HFFc6 (cell line): ENCODE measurements at places on chromosomes 3 and 15. TPM values are rescaled to one million over a fixed set of nuclear protein-coding genes. Genes with fewer than 3 reads are reported as not detected.

Gene NR2E3
- not detected in 3 replicates for total RNA-seq

Gene GOLGA6A
- total RNA-seq, result not detected in 3 replicates

DNA sequence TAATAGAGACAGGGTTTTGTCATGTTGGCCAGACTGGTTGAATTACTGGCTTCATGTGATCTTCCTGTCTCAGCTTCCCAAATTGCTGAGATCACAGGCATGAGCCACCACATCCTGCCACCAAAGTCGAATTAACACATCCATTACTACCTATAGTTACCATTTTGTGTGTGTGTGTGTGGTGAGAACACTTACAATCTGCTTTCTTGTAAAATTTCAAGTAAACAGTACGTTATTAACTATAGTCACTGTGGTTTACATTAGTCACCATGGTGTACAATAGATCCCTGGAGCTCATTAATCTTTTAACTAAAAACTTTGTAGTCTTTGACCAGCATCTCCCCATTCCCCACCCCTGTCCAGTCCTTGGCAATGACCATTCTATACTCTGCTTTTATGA lies 270.0 kb downstream of the NAALADL2 start:
- peak; percentile 13 for DNase-seq

DNA sequence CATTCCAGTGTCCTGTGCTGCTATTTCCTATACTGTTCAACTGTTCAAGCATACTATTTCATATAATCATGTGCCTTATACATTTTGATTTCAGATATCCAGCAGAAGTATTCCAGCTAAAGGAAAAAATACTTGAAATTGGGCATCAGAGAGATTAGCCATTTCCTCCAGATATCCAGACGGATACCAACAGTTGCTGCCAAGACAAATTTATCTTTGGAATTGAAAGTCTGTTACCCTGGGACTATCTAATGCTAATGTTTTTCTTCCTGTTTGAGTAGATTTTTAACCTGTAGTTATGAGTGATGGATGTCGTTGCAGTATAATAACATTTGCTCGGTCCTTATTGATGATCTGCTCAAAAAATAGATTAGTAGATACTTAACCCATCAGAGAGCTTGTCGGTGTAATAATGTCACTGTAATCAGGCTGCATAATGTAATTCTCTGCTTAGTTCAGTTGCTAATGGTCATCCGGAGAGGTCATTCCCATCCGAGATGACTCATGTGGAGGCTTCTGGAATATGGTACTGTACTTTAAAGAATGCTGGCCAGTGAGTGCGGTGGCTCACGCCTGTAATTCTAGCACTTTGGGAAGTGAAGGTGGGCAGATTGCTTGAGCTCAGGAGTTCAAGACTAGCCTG lies 51.5 kb downstream of the TIMP4 start:
- DNase-seq, result no peak

Gene PATL2
- 0.10 TPM in 1 of 3 replicates, not detected in the others for total RNA-seq

DNA sequence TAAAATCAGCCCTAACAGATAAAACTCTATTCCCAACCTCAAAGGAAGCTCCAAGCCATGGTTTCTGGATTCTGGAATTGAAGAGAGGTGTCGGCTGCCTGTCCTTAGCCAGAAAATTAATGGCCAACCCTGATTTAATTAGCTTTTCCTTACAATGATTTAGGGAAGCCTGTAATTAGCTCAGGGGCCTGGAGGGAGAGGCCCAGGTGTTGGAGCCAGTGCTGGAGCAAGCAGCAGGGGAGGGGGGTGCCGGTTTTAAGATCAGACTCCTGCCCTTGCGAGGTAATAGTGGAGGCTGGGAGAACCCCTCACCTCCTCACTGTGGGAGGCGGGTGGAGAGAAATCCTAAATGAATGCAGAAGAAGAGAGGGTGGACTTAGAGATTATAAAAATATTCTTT lies 14.7 kb upstream of the ATP2B2 start:
- DNase-seq, result no peak

GRCh38 chr3:190696777-190697501 lies 165.6 kb downstream of the GMNC start:
- DNase-seq, result peak; percentile 37

Gene KCNMB3
- total RNA-seq, result 0.46 and 0.63 TPM in 2 replicates

- peak; percentile 51 for DNase-seq
Measured at GRCh38 chr3:56251343-56251945, 216.8 kb downstream of the ERC2 start.

DNA sequence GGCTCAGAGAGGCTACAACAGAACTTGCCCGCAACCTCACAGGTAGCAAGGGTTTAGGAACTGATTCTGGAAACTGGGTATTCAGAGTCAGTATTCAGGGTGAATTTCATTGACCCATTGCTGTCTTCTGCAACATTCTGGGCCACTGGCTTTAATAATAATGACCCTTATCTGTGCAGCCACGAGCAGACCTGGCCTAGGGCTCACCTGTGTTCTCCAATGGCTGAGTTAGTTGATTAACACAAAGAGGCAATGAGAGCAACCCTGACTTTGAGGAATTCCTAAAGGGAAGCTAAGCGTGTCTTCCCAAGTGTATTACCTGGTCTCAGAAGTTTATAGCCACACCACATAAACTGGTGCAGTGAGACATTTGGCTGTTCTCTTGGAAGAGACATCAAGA lies 289.9 kb downstream of the EPHB1 start:
- no peak for DNase-seq

DNA sequence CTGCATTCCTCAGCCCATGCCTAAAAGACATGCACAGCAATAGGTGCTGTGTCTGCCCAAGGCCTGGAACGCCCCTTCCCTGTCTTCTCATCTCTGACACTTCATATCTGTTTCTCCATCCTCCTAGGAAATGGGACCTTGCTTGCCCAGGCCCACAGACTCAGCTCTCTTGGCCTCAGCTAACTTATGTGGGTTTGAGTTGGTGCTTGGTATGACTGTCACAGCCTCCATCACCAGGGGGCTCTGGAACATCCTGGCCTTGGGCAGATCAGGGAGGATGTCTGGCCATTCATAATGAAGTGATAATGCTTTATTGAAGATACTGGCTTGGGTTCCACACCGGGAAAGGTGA lies 156.7 kb upstream of the SMAD3 start:
- no peak for DNase-seq

DNA sequence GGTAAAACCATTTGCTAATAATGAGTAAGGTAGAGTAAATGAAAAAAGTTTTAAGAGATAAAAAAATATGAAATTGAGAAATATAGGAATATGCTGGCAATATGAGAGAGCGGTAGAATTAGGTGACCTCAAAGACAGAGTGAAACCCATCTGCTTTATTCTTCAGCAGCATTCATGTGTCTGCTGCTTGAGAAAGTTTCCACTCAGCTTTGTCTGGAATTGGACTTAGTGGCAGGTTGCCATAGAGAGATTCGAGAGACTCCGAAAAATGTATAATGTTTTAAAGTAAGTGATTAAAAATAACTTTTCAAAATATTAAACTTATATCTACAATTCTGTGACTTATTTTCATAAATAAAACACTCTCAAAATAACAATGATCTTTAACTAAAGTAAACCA lies 5.0 kb downstream of the SUCNR1 start:
- no peak for DNase-seq

DNA sequence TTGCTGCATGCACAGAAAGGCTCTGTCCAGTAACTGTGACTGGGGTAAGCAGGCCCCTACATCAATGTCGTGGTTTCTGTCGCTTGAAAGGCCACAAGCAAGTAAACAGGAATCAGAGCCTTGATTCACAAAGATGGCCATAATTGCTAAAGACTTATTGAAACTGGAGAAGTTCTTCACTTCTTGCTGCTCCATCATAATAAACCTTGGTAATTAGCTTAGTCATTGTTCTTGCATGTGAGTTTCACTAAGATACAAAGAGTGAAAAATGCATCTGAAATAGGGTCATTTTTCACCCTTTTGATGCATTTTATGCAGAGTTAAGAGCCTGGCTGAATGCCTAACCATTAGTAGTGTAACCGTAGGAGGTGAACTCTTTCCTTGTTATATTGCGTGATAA lies 3.2 kb downstream of the SEMA6D start:
- peak; percentile 7 for DNase-seq
